Caco-2 (cell line): ENCODE measurements at places on chromosomes 3 and 15. TPM values are rescaled to one million over a fixed set of nuclear protein-coding genes. Genes with fewer than 3 reads are reported as not detected.

DNA sequence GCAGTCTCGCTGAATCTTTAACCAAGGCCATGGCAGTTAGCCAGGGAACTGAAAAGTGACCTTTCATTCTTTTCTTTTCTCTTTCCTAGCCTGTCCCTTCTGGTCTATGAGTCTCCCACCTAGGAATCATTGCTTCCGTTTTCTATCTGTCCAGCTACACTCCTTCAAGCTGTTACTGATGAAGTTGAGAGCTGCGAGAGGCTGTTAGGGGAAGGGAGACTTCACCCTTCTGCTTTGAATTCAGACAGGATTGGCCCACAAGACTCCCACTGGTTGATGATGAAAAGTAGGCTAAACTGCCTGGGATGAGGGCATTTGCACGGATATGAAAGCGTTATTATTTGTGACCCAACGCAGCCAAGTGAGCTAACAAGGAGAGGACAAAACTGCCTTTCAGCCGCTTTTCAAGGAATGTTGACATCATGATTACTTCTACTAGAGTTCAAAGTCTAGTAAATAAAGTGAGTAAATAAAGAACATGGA is 30.2 kb downstream of the EIF4E3 start:
- DNase-seq: no peak

DNA sequence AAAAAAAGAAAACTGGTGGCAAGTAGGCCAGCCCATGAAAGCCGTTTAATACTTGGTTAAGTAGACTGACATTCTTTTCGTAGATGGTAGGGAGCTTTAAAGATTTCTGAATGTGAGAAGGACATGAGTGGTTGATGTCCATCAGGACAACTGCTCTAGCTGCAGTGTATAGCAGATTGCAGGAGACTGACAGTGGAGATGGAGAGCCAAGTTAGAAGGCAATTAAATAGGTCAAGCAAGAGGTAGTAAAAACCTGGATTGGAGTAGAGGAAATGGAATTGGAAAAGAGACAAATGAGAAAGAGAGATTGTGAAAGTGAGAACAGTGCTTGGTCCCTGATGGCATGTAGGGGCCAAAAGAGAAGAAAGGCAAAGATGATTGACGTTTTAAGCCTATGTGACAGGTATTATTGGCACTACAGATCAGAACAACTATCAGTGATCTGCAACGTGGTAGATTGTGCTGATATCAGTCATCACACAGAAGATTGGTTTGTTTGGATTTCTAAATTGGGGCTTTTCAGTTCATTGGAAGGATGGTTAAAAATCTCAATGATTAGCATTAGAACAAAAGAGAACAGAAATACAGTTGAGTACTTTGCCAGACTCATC is 74.0 kb downstream of the CNTN4 start:
- DNase-seq: no peak

GRCh38 chr3:194894538-194894937 is 208.9 kb downstream of the FAM43A start:
- no peak for DNase-seq

DNA sequence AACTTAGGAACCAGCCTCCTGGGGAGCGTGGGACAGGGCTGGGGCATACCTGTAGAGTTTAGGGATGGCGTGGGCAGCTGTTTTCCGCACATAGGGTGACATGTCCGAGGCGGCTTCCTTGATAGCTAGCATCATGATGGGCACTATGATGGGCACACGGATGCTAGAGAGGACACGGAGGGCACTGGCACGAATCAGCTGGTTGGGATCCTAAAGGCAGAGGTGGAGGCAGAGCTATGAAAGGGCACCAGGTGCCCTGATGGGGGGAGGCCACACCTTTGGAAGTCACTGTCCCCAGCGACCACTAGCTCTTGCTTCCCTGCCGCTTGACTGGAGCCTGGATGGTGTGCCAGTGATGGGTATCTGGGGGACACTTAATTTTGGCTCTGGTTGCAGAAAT is 28.3 kb downstream of the AP3B2 start:
- no peak for DNase-seq

DNA sequence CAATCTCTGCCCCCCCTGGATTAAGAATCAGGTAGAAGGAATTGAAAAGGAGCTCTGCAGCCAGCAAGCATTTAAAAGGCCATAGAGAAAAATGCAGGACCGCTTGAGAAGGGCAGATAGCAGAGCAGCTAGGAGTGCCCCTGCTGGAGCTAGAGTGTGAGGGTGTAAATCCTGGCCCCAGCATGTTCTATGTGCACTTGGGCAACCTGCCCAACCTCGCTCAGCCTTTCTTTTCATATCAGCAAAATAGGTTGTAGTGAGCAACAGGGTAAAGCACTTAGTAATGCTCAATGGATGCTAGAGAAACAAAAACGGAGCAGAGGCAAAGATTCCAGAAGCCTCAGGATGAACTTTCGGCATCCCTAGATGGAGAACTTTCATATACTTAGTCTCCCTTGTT is 25.0 kb upstream of the THBS1 start:
- DNase-seq: no peak

DNA sequence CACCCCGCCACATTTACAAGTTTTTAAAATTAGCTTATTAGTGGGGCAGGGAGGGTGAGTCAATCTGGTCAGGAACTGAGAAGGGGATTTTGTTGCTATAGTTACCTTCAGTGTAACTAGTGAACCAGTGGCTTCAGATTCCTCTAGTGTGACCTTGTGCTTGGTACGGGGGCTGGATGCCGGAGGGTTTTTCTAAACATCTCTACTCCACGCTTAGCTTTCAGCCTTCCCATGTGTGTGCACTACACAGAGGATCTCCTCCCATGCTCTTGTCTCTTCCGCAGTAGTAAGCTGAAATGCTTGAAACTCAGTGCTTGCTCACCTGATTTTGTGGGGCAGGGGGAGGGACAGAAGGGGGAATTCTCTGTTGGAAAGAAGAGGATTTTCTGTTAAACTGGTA is 67.9 kb upstream of the AKAP13 start:
- DNase-seq: no peak

DNA sequence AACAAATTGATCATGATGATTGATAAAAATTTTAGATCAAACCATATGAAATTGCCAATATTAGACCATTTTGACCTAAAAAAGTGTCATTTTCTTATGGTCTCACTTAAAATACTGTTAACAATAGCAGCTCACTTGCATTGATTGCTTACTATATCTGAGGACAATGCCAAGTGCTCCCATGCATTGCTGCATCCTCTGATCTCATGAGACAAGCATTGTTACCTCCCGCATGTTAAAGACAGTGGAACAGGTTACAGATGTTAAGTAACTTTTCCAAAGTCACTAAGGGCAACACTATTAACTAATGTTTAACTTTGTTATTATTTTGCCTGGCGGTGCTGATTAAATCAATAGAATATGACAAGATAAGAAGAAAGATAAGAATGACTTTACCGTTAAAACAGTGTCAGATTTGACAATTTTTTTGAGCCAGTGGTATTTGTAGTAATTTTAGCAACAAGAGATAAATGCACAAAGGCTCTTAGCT is 69.3 kb downstream of the PPM1L start:
- DNase-seq: no peak

- no peak for DNase-seq
These were observed 293.3 kb downstream of the ZIC1 start for GRCh38 chr3:147702509-147702908.

DNA sequence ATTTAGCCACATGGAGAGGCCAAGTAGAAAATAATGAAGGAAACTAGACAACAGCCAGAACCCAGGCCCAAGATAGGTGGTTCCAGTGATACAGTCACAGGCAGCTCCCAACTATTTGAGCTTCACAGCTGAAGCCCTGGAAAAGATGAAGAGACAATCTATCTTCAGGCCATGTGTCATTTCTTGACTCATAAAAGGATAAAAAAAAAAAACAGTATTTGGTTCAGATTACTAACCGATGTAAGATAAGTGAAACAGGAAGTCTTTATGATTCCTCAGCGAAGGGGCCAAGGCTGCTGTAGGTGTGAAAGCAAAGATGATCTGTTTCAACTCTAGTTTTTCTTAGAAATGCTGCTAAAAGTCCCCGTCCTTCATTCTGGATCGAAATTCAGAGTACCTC is 394.6 kb downstream of the ZNF385D start:
- DNase-seq: no peak

GRCh38 chr3:71218508-71218907 is 365.0 kb downstream of the FOXP1 start:
- no peak for DNase-seq

- no peak for DNase-seq
These were observed 8.5 kb upstream of the BDH1 start for GRCh38 chr3:197564097-197564843.

DNA sequence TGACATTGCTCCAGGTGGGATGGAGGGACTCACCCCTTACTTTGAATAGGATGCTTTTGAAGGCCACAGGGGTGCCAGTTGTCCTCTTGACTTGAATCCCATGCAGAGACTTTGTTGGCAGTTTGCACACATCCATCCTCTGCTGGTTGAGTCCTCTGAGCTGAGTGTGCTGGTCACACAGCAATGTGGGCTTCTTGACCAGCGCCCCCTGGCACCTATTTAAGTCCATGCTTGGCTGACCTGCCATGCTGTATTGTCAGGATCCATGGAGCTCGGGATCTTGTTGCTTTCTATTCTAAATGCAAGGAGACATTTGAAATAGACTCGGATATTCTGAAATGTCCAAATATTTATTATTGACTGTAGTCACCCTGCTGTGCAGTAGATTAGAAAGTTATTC is 19.8 kb downstream of the RAB7A start:
- DNase-seq: peak; percentile 10

DNA sequence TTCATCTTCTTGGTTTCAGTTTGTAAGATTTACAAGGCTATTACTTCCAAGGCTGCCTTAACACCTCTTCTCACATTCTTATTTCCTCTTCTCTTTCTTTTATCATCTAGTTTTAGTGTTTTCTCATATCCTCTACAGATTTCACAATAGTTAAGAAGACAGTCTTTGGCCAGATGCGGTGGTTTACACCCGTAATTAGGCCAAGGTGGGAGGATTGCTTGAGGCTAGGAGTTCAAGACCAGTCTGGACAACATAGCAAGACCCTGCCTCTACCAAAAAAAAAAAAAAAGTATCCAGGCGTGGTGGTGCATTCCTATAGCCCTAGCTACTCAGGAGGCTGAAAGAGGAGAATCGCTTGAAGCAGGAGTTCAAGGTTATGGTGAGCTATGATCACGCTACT is 3.5 kb upstream of the ALDH1A2 start:
- DNase-seq: no peak

DNA sequence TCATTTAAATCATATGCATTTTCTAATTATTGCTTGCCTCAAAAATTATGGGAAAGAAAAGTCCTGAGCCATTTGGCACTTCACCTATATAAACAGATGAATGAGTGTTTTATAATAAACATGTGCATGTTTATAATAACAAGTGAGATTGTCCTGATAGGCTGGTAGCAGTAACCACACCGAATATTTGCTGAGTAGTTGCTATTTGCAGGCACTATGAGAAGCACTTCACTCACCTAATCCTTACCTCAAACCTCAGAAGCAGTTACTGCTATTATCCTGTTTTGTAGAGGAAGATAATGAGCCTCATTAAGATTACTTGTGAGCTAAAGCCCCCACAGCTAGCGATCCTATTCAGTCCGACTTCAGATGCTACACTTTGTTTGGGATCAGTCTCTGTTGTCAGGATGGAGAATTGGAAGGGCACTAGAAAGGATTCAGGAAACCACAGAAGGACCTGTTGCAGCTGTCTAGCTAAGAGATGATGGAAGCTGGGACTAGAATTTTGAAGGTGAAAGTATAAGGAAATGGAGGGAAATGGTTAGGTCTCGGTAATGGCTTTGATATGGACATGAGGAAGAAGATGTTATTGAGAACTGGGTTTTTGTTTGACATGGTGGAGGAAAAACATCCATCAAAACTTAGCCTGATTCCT is 28.4 kb upstream of the MAGI1 start:
- no peak for DNase-seq

DNA sequence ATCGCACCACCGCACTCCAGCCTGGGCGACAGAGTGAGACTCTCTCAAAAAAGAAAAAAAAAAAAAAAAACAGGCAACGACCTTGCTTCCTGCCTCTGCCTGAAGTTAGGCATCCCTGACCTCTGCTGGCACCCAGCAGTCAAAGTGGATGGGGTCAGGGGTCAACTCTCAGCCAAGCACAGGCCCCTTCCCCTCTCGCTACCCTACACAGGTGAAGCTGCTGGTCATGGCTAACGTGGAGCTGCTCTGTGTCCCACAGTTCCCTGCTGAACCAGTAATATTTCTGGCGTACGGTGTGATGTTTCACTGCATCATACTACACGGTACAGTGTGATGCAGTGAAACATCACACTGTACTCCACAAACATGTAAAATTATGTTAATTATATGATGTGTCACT is 13.9 kb upstream of the FRG2C start:
- no peak for DNase-seq

- DNase-seq: no peak
These were observed 25.4 kb downstream of the ADPGK start for GRCh38 chr15:72758182-72758581.

DNA sequence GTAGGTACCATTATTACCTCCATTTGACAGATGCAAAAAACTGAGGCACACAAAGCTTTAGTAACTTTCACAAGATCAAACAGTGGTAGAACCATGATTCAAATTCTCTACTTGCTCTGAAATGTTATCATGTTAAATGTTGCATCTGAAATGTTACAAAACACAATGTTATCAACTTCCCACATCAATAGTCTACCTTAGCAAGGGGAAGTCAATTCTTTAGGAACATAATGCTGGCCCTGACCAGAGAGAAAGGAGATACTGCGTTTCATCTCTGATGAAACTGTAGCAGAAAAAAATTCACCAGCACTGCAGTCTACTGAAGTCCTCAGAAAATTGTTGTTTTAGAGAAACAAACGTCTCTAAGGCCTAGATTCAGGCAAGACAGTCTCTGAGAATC is 174.1 kb downstream of the SATB1 start:
- DNase-seq: no peak

GRCh38 chr3:8730656-8731055 is 2.9 kb upstream of the CAV3 start:
- DNase-seq: peak; percentile 2

Gene ACKR2
- total RNA-seq: 3.5 and 4.1 TPM in 2 replicates

Gene CACNA2D3
- 0.39 TPM in 1 of 2 replicates, not detected in the other for total RNA-seq

Gene TEX55
- not detected in 2 replicates for total RNA-seq

Gene GOLGA8N
- 0.41 and 0.42 TPM in 2 replicates for total RNA-seq

Gene LTF
- not detected in 2 replicates for total RNA-seq

Gene CHST2
- not detected in 2 replicates for total RNA-seq

Gene MYZAP
- total RNA-seq: 4.3 and 6.4 TPM in 2 replicates

Gene ATP13A5
- total RNA-seq: not detected in 2 replicates

Gene GALNT15
- total RNA-seq: not detected in 2 replicates

Gene EFCAB12
- 0.14 and 0.49 TPM in 2 replicates for total RNA-seq

Gene KY
- total RNA-seq: not detected in 2 replicates

Gene CP
- 5.0 and 6.8 TPM in 2 replicates for total RNA-seq
